Stimulated activated CD8-positive, alpha-beta memory T cell treated with anti-CD3 and anti-CD28 coated beads, Interleukin-4, amount 100 ng/mL, for 24 hours (primary cell): ENCODE measurements at places on chromosomes 6 and 20.

DNA sequence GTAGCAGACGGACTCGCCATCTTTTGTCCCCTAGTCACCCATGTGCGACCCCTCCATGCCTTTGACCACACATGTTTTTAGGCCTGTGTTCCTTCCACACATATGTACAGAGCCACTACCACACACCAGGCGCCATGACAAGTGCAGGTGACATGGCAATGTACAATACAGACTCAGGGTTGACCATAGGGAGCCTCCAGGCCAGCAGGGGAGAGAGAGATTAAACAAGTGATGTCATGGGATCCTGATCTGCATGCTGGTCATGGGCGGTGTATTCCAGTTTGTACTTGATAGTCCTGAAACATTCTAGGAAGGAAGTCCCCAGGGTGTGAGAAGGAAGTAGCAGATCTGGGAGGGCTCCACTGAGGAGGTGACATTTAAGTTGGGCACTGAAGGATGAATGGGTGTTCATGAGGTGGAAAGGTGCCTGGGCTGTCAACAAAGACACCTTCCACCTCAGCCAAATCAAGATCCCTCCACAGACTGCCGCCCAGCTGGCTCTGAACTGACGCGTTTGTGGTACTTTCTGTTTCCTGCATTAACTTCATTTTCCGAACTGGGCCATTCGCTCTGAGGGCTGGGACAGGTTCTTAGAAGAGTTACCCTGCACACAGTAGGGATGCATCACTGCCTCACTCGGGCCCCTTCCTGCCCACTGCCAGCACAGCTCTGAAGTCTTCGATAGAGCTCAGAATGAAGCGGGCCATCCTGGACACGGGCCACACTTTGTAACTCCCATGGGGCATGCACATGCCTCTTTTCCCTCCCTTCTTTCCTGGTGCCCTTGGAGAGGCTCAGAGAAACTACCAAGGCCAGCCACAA is 94.0 kb downstream of the NOL4L start:
- no peak for DNase-seq

- DNase-seq, result no peak
These were observed 30.7 kb downstream of the STK38 start for GRCh38 chr6:36516559-36516958.

- no peak for DNase-seq
These were observed 286.0 kb downstream of the ADGB start for GRCh38 chr6:146884728-146885127.

GRCh38 chr6:140370441-140370840 is 996.0 kb upstream of the CITED2 start:
- no peak for DNase-seq

GRCh38 chr6:156955494-156956183 is 178.5 kb downstream of the ARID1B start:
- DNase-seq, result no peak

GRCh38 chr6:154901876-154902552 is 93.1 kb upstream of the TIAM2 start:
- no peak for DNase-seq

DNA sequence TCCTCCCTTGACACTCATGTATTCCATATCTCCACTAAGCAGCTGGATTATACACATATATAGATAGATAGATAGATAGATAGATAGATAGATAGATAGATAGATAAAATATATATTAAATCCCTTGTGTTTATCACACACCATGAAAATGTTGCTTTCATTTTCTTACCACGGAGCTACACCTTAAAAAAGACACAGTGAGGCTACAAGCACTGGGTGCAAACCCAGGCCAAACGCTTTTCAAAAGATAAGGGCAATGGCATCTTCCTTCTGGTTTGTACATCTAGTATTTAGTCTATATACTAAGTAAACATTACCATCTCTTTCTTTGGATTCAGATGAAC is 377.1 kb downstream of the ESR1 start:
- no peak for DNase-seq

DNA sequence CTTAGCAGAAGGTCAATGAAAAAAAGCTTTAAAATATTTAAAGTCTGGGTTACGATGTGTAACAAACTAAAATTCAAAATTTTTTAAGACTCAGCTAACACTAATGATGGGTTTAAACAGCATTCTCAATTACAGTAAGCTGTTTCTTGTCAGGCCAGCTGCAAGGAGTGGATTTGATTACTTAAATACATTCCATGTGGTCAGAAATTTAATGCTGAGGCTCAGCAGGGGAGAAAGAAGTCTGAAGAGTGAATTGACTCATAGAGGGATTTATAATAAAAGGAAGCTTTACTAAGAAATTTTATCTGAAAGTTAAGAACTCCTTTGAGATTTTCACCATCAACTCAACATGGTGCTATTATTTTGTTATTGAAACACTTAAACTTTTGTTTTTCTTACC is 398.6 kb downstream of the KHDRBS2 start:
- no peak for DNase-seq

- DNase-seq, result no peak
These were observed 56.4 kb upstream of the NXT1 start for GRCh38 chr20:23294166-23294565.

DNA sequence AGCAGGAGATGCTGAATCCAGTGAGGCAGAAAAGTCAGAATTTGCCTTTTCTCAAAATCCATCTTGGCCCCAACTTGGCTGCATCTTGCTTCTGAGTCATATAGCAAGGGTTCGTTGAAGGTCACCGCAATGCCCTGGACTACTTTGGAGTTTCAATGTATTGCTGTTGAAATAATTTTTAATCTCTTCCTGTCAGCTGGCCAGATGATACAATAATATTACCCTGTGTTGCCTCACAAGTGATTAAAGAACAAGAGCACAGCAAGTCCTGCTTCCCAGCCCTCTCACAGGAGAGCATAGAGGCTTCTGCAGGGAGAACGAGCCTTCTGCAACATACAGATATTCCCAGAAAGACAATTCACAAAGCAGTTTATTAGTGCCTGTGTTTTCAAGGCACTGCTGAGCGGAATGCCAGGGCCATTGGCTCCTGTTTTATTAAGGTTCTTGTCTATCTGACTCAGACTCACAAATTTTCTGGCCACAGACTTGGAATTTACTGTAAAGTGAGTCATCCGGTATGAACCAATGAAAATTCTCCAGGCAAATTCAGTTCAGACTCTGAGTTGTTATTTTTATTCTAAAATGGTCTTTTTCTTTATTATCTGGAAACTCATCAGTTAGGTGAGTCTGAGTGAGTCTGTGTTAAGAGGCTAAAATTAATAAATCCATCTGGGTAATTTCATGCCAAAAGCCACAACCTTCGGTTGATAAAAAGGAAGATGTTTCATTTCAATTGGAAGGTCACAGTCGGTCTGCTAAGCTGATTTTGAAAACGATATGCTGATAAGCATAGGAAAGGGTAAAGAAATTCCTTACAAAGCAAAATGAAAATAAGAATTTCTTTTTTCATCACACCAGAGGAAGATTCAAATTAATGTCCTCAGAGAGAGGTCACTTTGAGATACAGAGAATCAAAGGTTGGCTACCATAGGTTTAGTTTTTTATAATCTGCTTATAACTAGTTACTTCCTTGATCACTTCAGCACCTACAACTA is 289.4 kb upstream of the STXBP5 start:
- no peak for DNase-seq

DNA sequence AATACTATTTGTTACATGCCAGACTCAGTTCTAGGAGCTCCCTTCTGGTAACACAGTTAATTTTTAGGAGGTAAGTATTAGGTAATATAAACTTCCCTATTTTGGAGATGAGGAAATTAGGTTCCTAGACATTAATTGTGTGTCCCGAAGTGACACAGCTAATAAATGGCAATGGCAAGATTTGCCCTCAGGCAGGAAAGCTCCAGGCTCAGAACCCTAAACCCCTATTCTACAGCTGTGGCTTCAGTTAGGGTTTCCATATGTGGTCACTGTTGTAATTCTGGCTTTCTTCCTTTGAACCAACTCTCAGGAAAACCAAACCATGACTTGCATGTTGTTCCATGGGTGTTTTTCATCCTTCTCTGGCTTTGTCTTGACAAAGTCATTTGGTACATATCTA is 188.2 kb downstream of the PLCB1 start:
- no peak for DNase-seq

DNA sequence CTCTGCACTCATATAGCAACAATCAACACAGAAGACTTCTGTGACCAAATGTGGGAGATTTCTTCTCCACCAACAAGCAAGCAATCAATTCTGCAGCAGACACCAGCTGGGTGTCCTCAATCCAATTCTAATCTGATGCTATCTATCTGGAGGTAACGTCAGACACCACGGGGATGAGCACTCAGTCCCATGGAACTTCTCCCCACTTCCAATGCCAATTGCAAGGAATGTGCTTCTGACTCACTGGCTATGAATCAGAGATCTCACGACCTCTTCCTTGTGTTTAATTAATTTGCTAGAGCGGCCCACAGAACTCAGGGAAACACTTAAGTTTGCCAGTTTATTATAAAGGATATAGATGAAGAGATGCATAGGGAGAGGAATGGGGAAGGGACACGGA is 103.5 kb upstream of the SIRPG start:
- no peak for DNase-seq

- no peak for DNase-seq
These were observed 253.4 kb upstream of the MOCS1 start for GRCh38 chr6:40187535-40188144.

GRCh38 chr6:11018225-11018624 is 25.9 kb downstream of the ELOVL2 start:
- no peak for DNase-seq

DNA sequence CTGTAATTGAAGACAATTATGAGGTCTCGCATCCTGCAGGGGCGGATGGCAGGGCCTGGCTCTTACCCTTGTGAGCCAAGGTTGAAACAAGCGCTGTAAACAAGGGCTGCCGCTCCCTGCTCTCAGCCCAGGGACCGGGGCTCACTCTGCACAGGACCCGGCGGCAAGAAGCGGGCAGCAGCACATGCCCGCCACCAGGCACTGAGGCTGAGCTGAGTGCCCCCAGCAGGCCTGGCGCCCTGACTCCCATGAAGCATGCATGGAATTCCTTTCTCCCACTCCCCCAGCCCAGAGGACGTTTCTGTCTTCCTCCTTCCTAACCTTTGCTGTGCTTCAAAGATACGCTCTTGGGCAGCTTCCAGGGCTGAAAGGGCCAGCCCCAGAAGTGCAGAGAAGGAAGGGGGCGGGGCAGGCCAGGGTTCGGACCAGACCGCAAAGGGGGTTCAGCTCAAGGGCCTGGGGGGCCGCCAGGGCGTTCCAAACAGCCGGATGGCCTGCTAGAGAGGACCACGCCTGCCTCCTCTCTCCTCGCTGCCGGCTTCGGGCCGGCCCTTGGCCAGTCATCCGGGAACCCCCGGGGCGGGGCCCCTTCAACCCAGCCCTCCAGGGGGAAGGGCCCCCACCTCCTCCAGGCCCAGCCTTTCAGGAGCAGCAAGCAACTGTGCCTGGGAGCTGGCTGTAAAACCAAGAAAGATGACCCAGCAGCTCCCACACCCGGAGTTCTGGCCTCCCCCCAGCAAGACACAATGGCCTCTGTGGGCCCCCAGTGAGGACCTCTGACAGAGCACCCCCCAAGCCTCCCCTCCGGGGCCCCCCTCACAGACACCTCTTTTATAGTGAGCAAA is 109.9 kb downstream of the NOL4L start:
- no peak for DNase-seq

- DNase-seq, result peak; percentile 42
These were observed 648 bp downstream of the COL19A1 start for GRCh38 chr6:69866770-69867638.

- DNase-seq, result no peak
These were observed 67.9 kb upstream of the PTGIS start for GRCh38 chr20:49635866-49636265.

DNA sequence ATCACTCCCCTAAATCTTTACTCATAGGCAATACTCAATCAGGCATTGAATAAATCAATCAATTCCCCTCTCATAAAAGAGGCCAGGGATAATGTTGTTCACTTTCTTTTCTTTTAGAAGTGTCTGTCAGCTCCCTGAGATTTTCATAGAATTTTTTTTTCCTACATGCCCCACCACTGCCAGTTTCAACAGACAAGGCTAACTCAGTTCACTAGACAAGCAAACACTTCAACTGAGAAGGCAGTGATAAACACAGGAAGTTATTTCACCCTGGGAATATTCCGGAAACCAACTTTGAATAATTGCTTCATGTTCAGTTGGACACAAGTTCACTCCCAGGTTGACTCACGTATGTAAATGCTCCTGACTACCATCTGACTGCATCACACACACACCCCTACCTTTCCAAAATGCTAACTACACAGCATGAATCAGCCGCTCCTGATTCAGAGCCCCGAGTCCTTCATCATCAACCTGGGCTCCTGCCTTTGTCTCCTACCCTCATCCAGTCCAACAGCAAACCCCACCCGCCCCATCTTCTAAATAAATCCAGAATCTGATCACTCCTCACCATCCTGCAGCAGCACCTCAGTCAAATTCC is 143.9 kb downstream of the BCAS1 start:
- no peak for DNase-seq

- DNase-seq, result no peak
These were observed 649.2 kb downstream of the MMUT start for GRCh38 chr6:48813836-48814235.

GRCh38 chr6:79672631-79673111 is 41.5 kb downstream of the SH3BGRL2 start:
- no peak for DNase-seq

- DNase-seq, result no peak
These were observed 111.9 kb downstream of the TBX18 start for GRCh38 chr6:84652356-84653026.

DNA sequence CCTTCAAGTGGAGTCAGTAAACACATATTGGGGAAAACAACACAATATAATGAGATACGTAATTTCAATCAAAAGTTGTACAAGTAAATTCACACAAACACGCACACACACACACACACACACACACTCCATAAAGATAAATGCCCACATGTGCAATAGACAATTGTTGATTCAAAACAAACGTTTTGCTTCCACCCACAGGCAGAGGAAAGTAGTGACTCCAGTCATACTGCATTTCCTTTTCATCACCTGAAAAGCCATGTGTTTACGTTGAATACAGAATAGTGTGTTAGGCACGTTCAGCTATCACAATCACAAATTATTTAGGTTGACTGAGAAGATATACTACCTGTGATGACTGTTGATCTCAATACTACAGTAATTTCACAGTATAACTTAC is 443.8 kb upstream of the MANEA start:
- no peak for DNase-seq

GRCh38 chr6:34213772-34214171 is 22.9 kb upstream of the HMGA1 start:
- DNase-seq, result no peak

GRCh38 chr6:135071541-135071940 is 16.9 kb upstream of the HBS1L start:
- DNase-seq, result no peak

GRCh38 chr6:82766476-82766875 is 299.2 kb downstream of the UBE3D start:
- DNase-seq, result no peak

- DNase-seq, result no peak
These were observed 34.2 kb downstream of the GSS start for GRCh38 chr20:34921436-34921835.
